Activated naive CD4-positive, alpha-beta T cell (primary cell): ENCODE measurements at places on chromosomes 6 and 20.

- DNase-seq: no peak
Measured at GRCh38 chr6:108200631-108201030, 34.8 kb downstream of the NR2E1 start.

GRCh38 chr20:13034115-13034514 is 25.3 kb downstream of the SPTLC3 start:
- DNase-seq: no peak

- no peak for DNase-seq
Measured at GRCh38 chr6:133945158-133945557, 7.9 kb upstream of the TBPL1 start.

GRCh38 chr6:109370336-109370735 is 11.9 kb downstream of the CD164 start:
- no peak for DNase-seq

DNA sequence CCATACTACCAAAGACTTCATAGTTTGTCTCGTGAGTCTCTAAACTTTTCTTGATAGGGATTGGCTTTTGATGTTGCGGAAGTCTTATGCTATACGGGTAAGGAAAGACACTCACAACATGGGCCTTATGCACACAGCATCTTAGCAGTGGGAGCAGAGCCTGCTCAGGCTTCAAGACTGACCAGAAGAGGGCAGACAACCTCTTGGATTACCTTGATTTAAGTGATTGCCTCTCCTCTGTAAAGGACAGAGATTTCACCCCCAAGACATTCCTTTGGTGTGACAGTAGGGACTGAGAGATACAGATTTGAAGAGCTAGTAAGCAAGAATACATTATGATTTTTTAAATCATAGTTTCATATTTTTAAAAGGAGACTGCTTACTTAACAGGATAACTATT is 71.0 kb upstream of the SAMD3 start:
- no peak for DNase-seq

DNA sequence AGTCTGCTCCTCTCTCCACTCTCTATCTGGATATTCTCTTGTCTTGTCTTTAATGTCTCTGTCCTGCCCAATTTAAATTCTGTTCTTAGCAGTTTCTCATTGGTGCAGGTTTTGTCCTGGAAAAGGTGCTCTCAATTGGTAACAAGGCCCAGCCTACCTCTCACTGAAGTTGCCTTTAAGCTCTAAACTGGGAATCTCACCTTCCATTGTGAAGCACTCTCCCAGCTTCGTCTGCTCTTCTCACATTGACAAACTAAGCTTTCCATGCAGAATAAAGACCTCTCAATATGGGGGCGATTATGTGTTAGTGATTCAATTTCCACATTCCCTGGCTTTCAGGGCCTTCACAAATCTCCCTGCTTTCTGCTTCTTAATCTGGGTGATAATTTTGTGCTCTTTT is 1712.2 kb downstream of the GRIK2 start:
- no peak for DNase-seq

- no peak for DNase-seq
Measured at GRCh38 chr6:38171997-38172738, 352.6 kb downstream of the ZFAND3 start.

- no peak for DNase-seq
Measured at GRCh38 chr6:41963371-41963770, 21.8 kb upstream of the CCND3 start.

DNA sequence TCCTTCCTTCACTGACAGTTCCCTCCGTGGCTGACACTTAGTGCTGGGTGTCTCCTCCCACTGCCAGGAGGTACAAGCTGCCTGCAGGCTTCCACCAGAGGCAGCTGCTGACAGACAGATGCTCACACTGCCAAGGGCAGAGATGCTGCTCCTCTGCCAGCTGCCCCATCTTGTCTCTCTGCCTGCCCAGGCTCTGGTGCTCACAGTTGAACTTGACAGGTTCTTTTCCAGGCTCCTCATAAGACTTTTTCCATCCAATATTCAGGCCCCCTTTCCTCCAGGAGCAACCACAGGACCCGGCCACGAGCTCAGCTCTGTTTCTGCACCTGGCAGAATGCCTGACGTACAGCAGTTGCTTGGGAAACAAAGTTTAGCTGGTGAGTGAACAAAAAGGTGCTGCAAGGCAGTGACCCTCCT is 79.8 kb downstream of the PSMB1 start:
- no peak for DNase-seq

DNA sequence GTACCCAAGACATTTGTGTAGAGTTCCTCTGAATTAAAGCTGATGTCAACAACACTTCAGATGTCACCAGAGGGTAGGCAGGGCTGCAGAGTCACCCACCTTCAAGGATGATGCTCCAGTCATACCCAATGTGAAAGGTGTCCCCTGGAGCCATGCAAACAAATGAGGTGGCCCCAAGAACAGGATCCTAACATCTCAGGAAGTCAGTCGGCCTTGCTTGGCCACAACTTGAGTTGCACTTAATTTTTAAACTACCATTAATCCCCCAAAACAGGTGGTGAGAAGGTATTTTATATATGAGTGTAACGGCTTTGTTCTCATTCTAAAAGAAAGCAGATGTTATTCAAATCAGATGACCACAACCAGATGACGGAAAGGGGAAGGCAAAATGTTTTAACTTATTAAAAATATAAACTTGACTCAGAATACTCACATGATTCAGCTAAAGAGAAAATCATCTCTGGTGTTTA is 21.1 kb upstream of the SERPINB1 start:
- no peak for DNase-seq

DNA sequence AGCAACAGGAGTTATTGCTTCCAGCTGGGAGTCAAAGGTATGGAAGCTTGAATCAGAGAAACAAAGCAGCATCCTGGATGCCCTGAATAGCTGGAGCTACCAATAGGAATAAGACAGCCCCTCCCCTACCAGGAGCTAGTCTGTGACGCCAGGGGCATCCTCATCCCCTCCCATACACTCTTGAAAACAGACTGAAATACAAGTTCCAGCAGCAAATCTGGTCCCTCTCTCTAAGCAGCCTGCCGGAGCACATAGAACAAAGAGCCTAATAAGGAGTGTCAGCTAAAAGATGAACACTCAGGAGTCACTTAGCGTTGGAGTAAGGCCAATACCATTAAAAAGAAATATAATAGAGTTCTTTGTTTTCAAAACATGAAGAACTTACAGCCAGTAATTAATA is 25.6 kb downstream of the FILIP1 start:
- no peak for DNase-seq

DNA sequence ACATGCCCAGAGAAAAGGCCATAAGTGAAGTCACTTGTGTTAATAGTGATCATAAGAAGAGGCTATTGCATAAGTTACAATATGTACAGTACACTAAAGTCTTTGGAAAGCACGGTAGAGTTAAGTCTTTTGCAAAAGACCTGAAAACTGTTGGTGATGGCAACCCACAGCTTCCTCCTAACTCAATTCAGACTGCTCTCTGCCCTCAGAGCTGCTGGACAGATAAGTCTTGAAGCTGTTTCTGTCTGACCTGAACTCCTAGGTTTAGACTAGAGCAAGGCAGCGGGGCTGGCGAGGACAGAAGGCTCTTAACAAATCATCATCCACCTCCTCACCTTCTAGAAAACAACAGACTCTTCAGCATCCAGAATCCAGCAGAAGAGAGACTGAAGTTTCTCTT is 125.4 kb downstream of the CD24 start:
- DNase-seq: no peak

DNA sequence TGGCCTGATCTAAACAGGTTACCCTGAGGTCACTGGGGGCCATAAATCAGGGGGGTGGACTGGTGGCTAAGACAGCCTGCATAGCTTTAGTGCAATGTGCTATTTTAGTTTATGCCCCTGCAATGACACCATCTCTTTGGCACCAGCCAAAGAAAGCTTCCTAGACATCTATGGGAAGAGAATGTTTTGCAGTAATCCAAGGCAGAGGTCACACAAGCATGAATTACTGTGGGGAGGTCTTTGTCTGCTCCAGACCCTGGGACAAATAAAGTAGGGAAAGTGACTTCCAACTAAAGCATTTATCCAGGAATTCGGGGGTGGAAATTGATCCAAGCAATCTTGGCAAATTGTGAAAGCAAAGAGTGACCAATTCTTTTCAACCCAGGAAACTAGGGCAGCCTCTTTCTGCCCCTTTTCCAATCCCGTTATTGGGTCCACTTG is 5.3 kb downstream of the RIPOR2 start:
- no peak for DNase-seq

DNA sequence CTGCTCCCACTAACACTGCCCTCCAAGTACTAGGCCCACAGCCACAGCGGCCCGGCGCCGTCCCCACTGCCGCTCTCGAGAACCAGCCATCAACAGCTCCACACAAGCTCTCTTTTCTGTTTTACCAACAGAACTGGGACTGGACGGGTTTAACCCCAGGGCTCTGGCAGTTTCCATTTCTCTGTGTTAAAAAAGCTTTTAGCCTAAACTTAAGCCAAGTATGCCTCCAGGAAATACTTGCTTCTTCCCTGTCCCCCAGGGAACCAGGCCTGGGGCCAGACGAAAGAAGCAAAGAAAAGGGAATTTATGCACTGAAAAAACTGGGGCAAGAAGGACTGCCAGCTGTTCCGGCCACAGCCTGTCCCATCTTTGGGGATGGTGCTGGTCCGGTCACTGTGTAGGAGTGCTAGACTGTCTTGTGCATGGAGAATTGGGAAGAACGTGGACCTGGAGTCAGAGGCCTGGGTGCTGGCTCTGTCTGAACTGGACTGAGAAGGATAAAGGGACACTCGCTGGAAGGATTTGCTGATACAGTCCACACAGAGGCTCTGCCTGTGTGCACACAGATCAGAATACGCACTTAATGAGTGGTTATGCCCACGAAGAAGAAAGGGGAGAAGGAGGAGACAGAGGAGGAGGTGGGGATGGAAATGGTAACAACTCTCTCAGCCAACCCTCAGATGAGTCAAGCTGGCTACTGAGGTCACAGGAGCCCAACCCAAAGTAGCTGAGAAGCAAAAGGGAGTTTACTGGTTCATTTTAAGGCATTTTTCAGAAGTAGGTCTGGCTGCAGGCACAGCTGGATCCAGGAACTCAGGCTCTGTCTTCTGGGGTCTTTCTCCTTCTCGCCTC is 254.4 kb upstream of the PMEPA1 start:
- DNase-seq: no peak

DNA sequence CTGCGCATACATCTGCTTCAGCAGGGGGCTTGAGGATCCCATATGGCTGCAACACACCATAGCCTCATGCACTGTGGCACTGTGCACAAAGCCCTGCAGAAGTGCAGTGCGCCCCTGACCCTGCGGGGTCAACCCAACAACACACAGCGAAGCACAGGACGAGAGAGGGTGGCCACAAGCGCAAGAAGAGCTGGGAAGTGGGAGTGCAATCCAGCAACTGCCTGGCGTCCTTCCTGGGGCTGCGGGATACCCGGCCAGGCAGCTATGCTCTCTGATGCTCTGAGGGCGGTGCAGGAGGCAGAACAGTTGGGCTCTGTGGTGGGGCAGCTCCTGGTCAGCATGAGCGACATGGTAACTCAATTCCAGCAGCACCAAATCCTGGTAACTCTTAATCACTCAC is 5.6 kb upstream of the ACSS1 start:
- DNase-seq: no peak

- DNase-seq: no peak
Measured at GRCh38 chr20:51659491-51660050, 108.6 kb downstream of the ATP9A start.

DNA sequence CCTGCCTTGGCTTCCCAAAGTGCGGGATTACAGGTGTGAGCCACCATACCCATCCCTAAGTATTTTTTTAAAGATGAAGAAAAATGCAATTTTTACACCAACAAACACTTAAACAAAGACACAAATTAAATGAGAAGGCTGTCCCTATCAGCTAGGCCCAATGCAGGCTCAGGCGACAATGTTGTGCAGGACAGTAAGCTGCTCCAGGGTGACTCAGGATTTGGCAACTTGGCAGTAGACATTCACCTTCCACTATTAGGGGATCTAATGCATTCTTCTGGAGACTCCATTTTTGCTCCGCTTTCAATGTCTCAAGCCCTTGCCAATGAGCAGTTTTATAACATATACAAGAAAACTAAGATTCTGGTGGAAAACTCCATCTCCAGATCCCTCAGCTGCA is 19.7 kb downstream of the NDRG3 start:
- no peak for DNase-seq

DNA sequence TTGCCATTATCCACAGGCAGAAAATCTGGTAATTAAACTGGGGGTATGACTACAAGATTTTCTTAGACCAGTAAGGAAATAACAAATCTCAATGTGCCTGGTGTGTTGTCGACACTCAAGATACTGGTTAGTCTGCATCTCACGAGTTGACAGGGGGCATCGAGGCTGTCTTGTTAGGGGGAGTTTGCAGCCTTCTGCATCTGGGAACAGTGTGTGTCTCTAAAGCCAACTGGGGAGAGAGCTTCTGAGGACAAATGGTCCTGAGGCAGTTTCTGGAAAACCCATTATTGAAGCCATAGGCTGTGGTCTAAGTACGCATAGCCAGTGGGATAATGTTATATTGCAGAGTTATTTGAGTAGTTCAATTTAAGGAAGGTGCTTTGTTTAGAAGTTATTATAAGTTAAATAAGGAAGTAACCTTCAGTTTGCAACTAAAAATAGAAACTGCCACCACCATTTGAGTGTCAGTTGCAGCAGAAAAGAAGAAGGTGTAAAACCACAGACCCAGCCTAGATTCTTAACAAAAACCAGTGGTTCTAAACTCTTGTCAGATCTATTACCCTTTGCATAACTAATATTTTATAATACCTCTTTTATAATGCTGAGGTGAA is 15.4 kb upstream of the MAPK13 start:
- no peak for DNase-seq

DNA sequence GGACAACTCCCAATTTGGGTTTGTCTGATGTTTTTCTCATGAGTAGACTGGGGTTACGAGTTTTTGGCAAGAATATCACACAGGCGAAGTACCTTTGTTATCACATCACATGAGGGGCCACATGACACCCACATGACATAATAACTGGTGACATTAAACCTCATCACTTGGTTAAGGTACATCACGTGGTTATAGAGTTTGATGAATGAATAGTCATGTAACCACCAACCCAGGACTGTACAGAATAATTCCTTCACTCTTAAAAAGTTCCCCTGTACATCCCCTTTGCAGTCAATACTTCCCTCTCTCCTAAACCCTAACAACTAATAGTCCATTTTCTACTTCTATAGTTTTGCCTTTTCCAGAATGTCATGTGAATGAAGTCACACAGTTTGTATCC is 83.4 kb downstream of the REV3L start:
- DNase-seq: no peak

GRCh38 chr6:23349521-23350147 is 776.4 kb upstream of the NRSN1 start:
- DNase-seq: no peak
